ENCODE measurements at places on chromosomes 1 and 21. TPM values are rescaled to one million over a fixed set of nuclear protein-coding genes. Genes with fewer than 3 reads are reported as not detected.
A peak's percentile ranks its signal among the peaks of the same experiment; 100 is the strongest.

DNA sequence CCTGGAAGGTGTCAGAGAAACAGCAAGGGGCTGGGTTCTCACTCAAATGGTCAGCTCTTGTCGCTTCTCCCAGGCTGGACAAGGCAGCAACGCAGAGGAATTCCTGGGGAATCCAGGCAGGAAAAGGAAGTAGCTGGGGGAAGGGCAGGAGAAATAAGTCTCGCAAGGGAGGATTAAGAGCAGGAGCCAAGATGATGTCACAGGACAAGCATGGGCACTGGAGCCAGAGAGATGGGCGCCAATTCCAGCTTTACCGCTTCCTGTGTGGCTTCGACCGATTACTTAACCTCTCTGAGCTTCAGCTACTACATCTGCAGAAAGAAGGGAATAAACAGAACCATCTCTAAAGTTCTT lies 70.5 kb downstream of the SSBP3 start:
- peak; percentile 97 for DNase-seq
- no peak overlapping the region for H3K4me3 ChIP-seq
- H3K27me3 ChIP-seq: no peaks in the 10 kb centered on the region
- H3K36me3 ChIP-seq: no peaks in the 10 kb centered on the region
- peak overlapping the region; percentile 95 for H3K27ac ChIP-seq

DNA sequence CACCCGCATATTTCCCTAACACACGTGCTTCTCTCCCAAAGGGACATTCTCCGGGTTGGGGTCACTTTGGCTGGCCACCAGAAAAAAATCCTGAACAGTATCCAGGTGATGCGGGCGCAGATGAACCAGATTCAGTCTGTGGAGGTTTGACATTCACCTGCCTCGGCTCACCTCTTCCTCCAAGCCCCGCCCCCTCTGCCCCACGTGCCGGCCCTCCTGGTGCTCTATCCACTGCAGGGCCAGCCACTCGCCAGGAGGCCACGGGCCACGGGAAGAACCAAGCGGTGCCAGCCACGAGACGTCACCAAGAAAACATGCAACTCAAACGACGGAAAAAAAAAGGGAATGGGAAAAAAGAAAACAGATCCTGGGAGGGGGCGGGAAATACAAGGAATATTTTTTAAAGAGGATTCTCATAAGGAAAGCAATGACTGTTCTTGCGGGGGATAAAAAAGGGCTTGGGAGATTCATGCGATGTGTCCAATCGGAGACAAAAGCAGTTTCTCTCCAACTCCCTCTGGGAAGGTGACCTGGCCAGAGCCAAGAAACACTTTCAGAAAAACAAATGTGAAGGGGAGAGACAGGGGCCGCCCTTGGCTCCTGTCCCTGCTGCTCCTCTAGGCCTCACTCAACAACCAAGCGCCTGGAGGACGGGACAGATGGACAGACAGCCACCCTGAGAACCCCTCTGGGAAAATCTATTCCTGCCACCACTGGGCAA lies 59.1 kb downstream of the LACTBL1 start:
- H3K4me1 ChIP-seq: no peaks in the 10 kb centered on the region
- H3K27me3 ChIP-seq: no peaks in the 10 kb centered on the region
- H3K36me3 ChIP-seq: peaks cover 8% of the 10 kb centered on the region
- DNase-seq: no peak
- no peak overlapping the region for H3K4me3 ChIP-seq
- H3K27ac ChIP-seq: no peak overlapping the region

Gene LHX8
- not detected for total RNA-seq

- H3K27me3 ChIP-seq: no peaks in the 10 kb centered on the region
- no peaks in the 10 kb centered on the region for H3K36me3 ChIP-seq
- no peak overlapping the region for H3K27ac ChIP-seq
- H3K4me3 ChIP-seq: no peak overlapping the region
Observed at GRCh38 chr1:175089136-175089718, 21.6 kb downstream of the TNN start.

GRCh38 chr21:38994042-38994441 lies 188.3 kb downstream of the ETS2 start:
- no peak for DNase-seq
- peak overlapping the region; percentile 55 for H3K27ac ChIP-seq
- no peak overlapping the region for H3K4me3 ChIP-seq
- no peaks in the 10 kb centered on the region for H3K36me3 ChIP-seq
- peaks cover 63% of the 10 kb centered on the region for H3K4me1 ChIP-seq

DNA sequence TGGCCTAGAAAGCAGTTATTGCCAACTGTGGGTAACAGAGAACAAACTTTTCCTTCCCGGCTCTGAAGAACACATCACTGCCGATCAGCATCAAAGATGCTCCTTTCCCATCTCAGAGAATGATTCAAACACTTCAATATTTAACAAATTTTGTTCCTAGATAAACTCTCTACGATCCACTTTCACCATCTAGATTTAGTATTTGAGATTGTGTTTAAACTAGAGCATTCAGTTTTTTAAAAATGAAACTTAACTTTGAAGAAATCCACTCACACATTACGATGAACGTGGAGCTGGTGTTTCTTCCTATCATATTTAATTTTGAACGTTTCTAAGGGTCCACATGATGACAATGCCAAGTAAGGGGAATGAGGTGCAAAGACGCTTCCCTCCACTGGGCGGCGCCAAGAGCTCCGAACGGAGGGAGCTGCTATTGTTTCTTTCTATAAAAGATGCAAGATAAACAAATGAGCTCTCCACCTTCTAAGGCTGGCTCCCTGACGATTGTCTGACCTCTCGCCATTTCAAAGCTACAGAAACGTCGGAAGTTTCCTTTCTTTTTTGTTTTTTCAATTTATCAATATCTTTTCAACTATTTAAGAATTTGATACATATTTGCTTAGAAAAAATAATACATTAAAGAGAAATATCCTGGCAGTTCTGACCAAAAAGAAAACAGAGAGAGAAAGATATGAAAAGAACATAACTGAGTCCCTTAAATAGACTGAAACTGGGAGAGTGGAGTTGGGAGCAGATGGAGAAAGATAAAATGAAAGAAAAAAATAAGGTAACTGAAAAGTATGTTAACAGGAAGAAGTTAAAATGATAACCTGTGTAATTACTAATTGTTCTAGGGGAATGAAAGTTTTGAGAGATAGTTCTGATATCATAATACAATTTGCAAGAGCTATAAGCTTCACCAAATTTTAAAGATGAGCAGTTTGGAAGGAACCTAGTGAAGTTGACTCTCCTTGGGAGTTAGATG lies 4.4 kb upstream of the BARHL2 start:
- DNase-seq: peak; percentile 67
- H3K27me3 ChIP-seq: peaks cover 88% of the 10 kb centered on the region
- H3K36me3 ChIP-seq: no peaks in the 10 kb centered on the region
- H3K27ac ChIP-seq: no peak overlapping the region
- H3K4me1 ChIP-seq: peaks cover 5% of the 10 kb centered on the region
- H3K4me3 ChIP-seq: no peak overlapping the region

- DNase-seq: no peak
- no peak overlapping the region for H3K4me3 ChIP-seq
- H3K27me3 ChIP-seq: no peaks in the 10 kb centered on the region
- peaks cover 4% of the 10 kb centered on the region for H3K36me3 ChIP-seq
Observed at GRCh38 chr1:44941424-44942324, 44.7 kb downstream of the EIF2B3 start.

- peaks cover 5% of the 10 kb centered on the region for H3K4me1 ChIP-seq
- H3K27me3 ChIP-seq: no peaks in the 10 kb centered on the region
- no peak for DNase-seq
- H3K4me3 ChIP-seq: no peak overlapping the region
Observed at GRCh38 chr1:236864996-236865817, 70.1 kb downstream of the MTR start.

- H3K36me3 ChIP-seq: no peaks in the 10 kb centered on the region
- no peak overlapping the region for H3K4me3 ChIP-seq
- H3K27me3 ChIP-seq: no peaks in the 10 kb centered on the region
- H3K4me1 ChIP-seq: no peaks in the 10 kb centered on the region
- H3K27ac ChIP-seq: no peak overlapping the region
- DNase-seq: no peak
Observed at GRCh38 chr21:46156378-46156645, 933 bp upstream of the FTCD start.

Gene LMO4
- total RNA-seq: 67.4 TPM

Gene OXCT2
- total RNA-seq: 0.17 TPM

Gene NHLH1
- total RNA-seq: 0.09 TPM

Gene PPP1R8
- total RNA-seq: 32.1 TPM

- peak; percentile 65 for DNase-seq
- H3K4me1 ChIP-seq: peaks cover 9% of the 10 kb centered on the region
- H3K4me3 ChIP-seq: no peak overlapping the region
- H3K27ac ChIP-seq: no peak overlapping the region
- H3K27me3 ChIP-seq: no peaks in the 10 kb centered on the region
Observed at GRCh38 chr1:112762541-112763500, 47.7 kb upstream of the PPM1J start.

Gene SYCP1
- total RNA-seq: 0.09 TPM

GRCh38 chr1:110174961-110175360 lies 24.7 kb downstream of the SLC6A17 start:
- DNase-seq: no peak
- H3K4me3 ChIP-seq: no peak overlapping the region
- H3K4me1 ChIP-seq: no peaks in the 10 kb centered on the region
- H3K36me3 ChIP-seq: no peaks in the 10 kb centered on the region

- H3K27me3 ChIP-seq: no peaks in the 10 kb centered on the region
- H3K4me1 ChIP-seq: no peaks in the 10 kb centered on the region
- H3K36me3 ChIP-seq: peaks cover 11% of the 10 kb centered on the region
- no peak overlapping the region for H3K27ac ChIP-seq
- DNase-seq: no peak
Observed at GRCh38 chr1:182889997-182890396, 50.9 kb downstream of the DHX9 start.

GRCh38 chr1:16091296-16091695 lies 17.8 kb upstream of the FAM131C start:
- H3K4me1 ChIP-seq: no peaks in the 10 kb centered on the region
- DNase-seq: no peak
- H3K27ac ChIP-seq: no peak overlapping the region
- H3K4me3 ChIP-seq: no peak overlapping the region

- no peaks in the 10 kb centered on the region for H3K36me3 ChIP-seq
- DNase-seq: peak; percentile 92
- no peak overlapping the region for H3K4me3 ChIP-seq
- no peaks in the 10 kb centered on the region for H3K27me3 ChIP-seq
- H3K27ac ChIP-seq: no peak overlapping the region
- H3K4me1 ChIP-seq: no peaks in the 10 kb centered on the region
Observed at GRCh38 chr1:45014321-45015028, 2.4 kb downstream of the UROD start.

DNA sequence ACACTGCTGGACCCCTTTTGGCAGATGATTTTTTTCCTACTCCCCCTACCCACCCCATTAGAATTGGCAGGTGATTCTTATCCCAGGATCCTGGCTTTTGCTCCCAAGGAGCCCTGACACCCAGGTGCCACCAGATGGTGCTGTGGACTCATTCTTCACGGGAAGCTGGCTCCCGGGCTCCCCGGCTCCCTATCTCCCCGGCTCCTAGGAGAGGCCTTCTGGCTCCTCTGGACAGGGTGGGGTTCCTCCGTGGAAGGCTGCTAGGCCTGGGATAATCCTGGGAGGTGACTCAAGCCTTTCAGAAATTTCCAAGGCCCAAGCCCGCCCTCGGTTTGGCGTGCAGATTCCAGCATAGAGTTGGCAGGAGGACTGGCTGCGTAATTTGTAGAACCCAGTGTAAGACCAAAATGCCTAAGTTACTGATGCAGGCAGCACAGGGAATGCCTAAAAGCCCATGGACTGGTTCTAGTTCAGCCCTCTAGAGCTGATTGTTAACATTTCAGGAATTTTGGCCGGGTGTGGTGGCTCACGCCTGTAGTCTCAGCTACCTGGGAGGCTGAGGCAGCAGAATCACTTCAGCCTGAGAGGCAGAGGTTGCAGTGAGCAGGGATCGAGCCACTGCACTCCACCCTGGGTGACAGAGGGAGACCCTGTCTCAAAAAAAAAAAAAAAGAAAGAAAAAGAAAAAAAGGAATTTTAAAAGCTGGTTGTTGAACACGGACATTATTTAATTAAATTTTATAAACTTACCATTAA lies 6.8 kb upstream of the BSDC1 start:
- no peaks in the 10 kb centered on the region for H3K36me3 ChIP-seq
- no peak overlapping the region for H3K27ac ChIP-seq
- no peak overlapping the region for H3K4me3 ChIP-seq
- DNase-seq: peak; percentile 82

Gene SPRR2F
- not detected for total RNA-seq

- H3K4me3 ChIP-seq: no peak overlapping the region
- H3K27ac ChIP-seq: no peak overlapping the region
- no peak for DNase-seq
Observed at GRCh38 chr1:48341221-48341620, 118.7 kb downstream of the SLC5A9 start.

Gene EPHA10
- 1.7 TPM for total RNA-seq

GRCh38 chr21:15054089-15054488 lies 10.7 kb downstream of the NRIP1 start:
- H3K27me3 ChIP-seq: no peaks in the 10 kb centered on the region
- no peaks in the 10 kb centered on the region for H3K36me3 ChIP-seq
- peaks cover 53% of the 10 kb centered on the region for H3K4me1 ChIP-seq
- no peak overlapping the region for H3K4me3 ChIP-seq
- H3K27ac ChIP-seq: no peak overlapping the region

Gene CLDN8
- 2.3 TPM for total RNA-seq

- H3K4me3 ChIP-seq: no peak overlapping the region
- no peaks in the 10 kb centered on the region for H3K27me3 ChIP-seq
- H3K4me1 ChIP-seq: peaks cover 3% of the 10 kb centered on the region
- DNase-seq: no peak
Observed at GRCh38 chr1:46790446-46791101, 8.3 kb upstream of the CYP4B1 start.

DNA sequence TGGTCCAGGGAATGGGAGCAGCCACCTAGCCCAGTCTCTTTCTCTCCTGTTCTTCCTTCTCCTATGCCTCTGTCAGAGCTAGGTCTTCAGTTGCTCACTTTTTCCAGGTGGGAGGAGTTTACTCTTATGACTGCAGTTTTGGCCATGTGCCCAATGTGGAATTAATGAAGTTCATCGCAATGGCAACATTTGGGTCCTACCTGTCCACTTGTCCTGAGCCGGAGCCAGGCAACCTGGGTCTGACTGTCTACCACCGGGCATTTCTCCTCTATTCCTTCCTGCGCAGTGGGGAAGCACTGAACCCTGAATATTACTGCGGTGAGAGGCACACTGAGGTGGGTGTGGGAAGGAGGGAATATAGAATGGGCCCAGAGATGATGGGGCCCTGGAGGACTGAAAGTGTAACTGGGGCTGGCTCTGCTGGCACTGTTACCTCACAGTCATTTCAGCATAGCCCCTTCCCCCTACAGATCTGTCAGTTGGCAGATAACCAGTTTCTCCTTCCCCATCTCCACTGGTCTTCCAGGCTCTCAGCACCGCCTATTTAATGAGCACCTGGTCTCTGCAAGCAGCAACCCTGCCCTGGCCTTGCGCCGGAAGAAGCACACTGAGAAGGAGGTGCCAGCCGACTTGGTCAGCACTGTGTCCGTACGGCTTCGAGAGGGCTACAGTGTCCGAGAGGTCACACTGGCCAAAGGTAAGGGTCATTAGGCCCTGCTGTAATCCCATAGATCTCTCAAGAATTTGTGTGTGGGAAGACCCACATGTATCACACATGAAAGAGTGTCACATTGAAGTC lies 30.1 kb downstream of the SZT2 start:
- no peak for DNase-seq
- no peak overlapping the region for H3K27ac ChIP-seq
- no peaks in the 10 kb centered on the region for H3K27me3 ChIP-seq
- H3K4me3 ChIP-seq: no peak overlapping the region

Measured in lung (tissue), 17 donors.